Activated T-cell treated with anti-CD3 and anti-CD28 coated beads for 48 hours (primary cell): ENCODE measurements at places on chromosomes 5 and 9.

- no peak for DNase-seq
Observed at GRCh38 chr5:113053511-113053995, 77.0 kb downstream of the DCP2 start.

- no peak for DNase-seq
Observed at GRCh38 chr9:75083188-75083970, 4.6 kb downstream of the NMRK1 start.

GRCh38 chr5:2381070-2381469 is 370.4 kb downstream of the IRX2 start:
- DNase-seq: no peak

DNA sequence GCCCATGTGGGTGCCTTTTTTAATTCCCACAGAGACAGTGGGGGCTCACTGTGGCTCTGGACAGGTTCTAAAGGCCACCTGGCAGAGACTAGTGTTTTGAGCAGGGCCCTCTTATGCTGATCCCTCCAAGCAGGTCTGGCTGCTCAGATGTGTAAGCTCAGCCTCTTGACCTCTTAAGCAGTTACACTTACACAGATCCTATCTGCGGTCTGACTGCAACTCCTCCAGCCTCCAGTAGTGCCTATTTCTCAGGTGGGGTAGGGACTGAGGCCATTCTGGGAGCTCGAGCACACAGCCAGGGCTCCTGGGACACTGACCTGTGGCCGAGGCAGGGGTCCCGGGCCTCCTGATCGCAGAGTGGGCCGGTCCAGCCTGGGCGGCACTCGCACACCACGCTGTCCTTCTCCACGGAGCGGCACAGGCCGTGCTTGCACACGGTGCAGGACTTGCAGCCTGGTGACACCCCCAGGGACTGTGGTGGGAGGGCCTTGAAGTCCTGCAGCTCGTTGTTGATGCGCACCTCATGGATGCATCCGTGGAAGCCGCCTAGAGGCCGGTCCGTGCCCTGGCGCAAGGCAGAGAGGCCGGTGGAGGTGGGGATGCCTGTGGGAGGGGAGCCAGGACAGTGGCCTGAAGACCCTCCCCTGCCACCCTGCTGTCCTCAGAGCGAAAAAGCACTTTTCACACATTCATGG is 91.9 kb upstream of the PANK3 start:
- DNase-seq: no peak

- no peak for DNase-seq
Observed at GRCh38 chr9:90767523-90768100, 34.0 kb upstream of the SYK start.

DNA sequence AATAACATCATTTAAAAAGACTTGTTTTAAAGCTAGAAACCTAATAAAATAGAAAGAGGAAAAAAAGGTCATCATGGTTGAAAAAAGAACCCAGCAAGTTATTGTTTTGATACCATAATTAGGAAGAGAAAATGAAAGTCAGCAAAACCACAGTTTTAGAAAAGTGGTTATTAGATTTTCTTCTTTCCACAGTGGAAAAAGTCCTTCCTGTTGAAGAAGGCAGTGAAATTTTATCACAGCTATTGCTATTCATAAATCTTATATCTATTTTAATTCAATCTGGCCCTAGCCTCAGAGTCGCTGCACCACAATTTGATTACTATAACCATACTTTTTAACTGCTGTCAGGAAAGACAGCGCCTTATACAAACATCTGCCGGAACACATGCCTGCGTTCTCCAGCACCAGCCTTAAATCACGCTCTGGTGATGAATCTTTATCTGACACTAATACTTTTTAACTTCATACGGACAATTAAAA is 60.3 kb downstream of the MAPKAP1 start:
- no peak for DNase-seq

DNA sequence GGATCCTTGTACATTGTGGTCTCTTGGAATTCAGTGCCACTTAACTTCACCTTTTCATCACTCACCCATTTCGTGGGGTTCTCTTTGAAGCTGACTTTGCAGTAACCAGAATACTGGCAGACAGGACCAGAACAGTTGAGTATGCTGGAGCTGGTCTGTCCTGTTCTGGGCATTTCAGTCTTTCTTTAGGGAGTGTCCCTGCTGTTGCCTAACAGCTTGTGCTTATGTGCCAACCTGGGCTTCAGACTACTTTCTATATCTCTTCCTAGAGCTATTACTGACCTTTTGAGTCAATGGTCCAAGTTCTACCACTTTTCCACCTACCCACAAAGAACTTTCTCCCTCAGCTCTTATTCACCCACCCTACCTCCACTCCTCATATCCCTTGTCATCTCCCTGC is 10.0 kb upstream of the INSL6 start:
- DNase-seq: no peak

DNA sequence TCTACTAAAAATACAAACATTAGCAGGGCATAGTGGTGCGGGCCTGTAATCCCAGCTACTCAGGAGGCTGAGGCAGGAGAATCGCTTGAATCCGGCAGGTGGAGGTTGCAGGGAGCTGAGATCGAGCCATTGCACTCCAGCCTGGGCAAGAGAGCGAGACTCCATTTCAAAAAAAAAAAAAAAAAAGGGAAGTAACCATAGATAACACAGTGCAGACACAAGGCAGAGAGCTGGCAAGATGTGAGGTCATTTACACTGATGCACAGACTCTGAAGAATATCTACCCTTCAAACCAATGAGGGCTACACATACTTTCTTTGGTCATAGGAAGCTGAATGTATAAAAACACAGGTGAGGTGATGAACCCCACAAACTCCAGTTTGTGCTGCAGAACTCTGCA is 131.9 kb downstream of the DCP2 start:
- DNase-seq: no peak

DNA sequence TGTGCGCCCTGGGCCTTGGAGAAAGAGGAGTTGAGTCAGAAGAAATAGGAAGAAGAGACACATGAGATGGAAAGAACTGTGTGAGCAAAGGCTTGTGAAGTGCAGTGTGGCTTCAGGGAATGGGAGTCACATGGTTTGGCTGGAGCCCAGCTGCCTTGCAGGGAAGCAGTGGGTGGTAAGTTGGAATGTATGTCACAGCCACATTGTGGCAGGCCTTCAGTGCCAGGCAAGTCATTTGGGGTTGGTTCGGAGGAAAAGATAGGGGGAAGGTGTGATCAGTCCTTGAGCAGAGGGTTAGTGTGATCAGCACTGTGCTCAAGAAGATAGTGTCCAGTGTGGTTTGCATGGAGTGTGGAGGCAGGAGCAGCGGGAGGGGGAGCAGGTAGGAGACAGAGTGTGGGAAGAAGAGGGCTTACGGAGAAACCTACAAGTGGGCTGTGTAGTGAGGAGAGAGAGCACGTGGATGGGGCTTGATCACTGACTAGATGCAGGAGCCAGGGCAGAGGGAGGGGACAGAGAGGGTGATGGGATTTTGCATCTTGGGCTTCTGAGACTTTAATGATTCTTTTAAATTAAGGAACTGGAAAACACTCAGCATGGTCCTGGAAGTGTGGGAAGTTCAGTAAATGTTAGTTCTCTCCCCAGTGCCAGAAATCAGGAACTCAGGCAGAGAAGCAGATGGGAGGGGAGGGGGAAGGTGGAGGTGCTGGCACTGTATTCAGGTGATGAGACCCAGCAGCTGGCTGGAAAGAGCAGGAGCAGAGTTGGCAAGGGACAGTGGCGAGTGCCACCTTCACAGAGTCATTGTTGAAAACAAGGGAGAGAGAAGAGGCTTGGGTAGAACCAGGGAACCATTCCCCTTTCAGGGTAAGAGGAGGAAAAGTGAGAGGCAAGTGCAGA is 46.6 kb downstream of the ARHGAP26 start:
- no peak for DNase-seq

GRCh38 chr9:98109052-98109451 is 10.0 kb downstream of the TRIM14 start:
- no peak for DNase-seq
